T-helper 9 cell (primary cell): ENCODE measurements at places on chromosomes 11 and 22.

DNA sequence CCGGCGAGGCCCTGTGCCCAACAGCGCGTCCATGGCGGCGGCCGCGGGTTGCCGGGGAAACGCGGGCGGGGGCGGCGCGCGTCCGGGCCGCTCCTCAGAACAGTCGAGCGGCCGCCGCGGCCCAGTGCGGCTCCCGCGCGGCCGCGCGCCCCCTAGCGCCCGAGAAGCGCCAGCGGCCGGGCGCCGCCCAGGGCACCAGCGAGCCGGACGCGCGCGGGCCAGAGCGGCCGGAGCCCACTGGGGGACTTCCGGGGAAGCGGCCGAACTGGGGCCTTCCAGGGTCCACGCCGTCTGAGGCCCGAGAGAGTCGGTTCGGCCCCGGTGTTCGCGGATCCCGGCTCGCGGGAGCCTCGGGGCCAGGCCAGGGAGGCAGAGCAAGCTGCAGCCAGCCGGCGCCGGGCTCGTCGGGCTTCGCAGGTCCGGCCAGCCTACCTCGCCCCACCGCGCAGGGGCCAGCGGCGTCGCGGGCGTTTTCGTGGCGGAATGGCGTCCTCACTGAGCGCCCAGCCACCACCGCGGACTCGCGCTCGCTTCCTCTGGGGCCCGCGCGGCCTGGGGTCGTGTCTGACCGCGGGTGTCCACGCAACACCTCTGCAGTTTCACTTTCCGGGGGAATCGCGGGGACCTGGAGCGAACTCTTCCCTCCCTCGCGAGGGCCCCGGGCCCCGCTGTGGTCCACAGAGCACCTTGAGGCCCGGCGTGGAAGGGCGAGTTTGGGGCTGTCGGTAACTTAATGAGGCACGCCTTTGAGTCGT lies at the start of gene DENND6B:
DENND6B (minus strand) TSS at position 57 of the 755 bp plus-strand sequence; CDS start at position 33, 24 bp downstream.
- DNase-seq: peak; percentile 62

DNA sequence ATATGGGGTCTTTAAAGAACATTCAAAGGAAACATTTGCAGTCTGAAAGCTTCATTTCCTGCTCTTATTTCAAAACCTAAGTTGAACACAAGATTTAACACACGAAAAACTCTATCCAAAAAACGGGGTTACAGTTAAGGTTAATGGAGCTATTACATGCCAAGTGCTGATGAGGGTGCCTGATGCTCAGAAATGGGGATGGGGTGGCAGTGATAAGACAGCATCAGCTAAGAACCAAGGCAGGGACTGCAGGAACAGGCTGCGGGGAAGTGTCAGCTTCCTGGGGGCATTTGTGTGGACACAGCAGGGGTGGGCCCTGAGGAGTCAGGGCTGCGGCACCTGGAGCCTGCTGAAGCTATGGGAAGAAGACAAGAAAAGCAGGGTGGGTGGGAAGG lies 12.2 kb downstream of the DGCR2 start:
- DNase-seq: no peak

DNA sequence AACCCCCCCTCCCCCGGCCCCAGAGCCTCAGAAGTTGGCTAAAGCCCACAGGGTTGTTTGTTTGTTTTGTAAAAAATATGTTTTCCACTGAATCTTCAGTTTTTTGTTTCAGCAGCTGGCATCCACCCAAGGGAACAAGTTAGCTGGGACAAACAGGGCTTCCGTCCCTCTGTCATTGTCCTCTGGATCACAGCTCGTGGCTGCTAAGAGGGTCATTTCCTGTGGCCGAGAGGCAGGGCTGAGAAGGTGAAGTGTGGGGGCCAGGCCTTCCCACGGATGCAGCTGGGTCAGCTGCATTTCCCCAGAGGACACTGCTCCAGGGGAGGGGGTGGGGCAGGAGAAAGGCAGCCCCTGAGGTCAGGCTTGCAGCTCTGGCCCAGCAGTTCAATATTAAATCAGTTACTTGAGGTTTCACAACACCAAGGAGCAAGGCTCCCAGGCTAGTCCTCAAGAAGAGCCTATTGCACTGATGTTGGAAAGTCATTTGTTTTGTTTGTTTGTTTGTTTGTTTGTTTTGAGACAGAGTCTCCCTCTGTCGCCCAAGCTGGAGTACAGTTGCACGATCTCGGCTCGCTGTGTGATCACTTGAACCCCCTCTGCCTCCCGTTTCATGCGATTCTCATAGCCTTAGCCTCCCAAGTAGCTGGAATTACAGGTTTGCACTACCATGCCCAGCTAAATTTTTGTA lies 34.4 kb upstream of the SMTN start:
- no peak for DNase-seq

GRCh38 chr11:39678996-39679395 lies 1780.5 kb downstream of the LRRC4C start:
- DNase-seq: no peak

GRCh38 chr11:92083123-92083522 lies 141.5 kb upstream of the FAT3 start:
- no peak for DNase-seq

DNA sequence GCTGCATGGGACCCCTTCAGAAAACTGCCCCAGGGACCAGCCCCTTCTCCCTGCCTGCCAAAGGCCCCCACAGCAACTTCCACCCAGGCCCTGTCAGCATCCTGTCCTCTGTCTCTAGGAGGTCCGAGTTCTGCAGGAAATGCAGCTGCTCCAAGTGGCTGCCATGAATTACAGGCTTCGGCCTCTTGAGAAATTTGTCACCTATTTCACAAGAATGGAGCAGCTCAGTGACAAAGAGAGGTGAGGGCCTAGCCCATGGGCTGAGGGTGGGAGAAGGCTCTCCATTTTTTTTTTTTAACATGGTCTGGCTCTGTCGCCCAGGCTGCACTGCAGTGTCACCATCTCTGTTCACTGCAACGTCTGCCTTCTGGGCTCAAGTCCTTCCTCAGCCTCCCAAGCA lies 7.3 kb downstream of the RGL4 start:
- no peak for DNase-seq

DNA sequence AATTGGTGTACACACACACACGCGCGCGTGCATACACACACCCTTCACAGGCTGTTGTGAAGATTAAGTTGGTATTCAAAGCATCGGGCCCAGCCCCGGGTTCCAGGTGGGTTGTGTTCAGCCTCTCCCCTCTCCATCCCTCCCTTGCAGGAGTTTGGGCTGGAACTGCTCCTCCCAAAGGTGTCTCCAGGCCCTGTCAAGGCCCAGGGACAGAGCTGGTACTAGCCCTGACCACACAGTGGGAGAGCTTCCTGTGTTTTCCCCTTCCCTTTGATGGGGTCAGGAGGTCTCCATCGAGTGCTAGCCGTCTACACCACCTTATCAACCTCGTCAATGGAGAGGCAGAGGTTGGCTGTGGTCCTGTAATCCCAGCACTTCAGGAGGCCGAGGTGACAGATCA lies 36.5 kb upstream of the CSNK1E start:
- no peak for DNase-seq

DNA sequence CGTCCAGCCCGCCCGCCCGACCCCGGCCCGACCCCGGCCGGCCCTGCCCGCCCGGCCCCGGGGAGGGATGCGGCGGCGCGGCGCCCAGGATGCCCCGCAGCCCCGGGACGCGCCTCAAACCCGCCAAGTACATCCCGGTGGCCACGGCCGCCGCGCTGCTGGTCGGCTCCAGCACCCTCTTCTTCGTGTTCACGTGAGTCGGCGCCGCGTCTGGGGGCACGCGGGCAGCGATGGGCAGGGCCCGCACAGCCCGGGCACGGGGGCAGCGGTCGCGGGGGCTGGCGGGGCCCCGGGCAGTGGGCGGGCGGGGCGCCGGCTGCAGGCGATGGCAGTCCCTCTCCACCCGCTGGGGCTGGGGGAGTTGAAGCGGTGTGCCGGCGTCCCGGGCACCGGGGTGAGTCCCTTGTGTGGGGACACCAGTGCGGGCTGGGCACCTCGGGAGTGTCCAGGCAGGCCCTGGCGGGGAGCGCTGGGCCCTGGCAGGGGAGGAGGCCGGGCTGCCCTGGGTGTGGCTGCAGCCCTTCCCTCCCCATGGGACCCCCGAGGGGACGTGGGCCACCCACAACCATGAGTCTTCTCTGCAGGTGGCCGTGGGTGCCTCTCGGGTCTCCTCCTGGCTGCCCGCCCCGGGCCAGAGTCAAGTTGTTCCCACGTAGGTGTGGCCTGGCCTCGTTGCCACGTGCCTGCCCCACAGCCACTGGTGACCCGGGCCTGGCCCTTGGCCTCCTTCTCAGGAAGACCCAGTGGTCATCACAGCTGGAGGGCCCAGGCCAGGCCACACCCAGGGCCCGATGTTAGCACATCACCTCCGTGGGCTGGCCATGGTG lies 468 bp downstream of the ZDHHC8 start:
- no peak for DNase-seq

GRCh38 chr11:47004595-47005033 lies 68.1 kb downstream of the CSTPP1 start:
- DNase-seq: no peak

DNA sequence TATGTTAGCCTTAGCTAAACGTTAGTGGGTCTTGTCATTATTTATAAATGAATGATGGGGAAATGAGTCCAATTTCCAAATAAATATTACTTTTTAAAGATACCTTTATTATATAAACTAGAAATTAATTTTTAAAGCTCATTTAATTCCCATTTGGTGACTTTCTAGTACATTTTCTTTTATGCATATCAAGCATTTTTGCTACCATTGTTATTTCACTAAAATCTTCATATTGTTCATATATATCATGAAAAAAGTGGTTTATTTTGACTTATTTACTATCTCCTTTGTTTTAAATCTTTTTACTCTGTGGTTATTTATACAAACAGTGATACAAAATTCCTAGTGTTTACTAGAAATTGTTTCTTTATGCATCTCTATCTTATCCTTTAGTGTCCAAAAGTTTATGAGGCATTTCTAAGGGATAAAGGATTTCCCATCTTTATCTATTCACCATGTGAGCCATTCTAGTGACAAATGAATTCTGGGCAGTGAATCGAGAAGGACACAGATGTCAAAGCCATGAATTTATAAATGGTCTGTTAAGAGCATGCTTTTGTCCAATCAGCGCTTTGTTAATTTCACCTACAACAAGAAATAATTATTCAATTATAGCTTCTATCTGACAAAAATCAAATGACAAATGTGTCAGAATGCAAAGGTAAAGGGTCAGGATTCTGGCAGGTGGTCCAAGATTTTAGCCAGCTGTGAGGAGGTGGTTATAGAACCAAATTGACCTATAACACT lies 70.6 kb downstream of the PRMT3 start:
- no peak for DNase-seq

DNA sequence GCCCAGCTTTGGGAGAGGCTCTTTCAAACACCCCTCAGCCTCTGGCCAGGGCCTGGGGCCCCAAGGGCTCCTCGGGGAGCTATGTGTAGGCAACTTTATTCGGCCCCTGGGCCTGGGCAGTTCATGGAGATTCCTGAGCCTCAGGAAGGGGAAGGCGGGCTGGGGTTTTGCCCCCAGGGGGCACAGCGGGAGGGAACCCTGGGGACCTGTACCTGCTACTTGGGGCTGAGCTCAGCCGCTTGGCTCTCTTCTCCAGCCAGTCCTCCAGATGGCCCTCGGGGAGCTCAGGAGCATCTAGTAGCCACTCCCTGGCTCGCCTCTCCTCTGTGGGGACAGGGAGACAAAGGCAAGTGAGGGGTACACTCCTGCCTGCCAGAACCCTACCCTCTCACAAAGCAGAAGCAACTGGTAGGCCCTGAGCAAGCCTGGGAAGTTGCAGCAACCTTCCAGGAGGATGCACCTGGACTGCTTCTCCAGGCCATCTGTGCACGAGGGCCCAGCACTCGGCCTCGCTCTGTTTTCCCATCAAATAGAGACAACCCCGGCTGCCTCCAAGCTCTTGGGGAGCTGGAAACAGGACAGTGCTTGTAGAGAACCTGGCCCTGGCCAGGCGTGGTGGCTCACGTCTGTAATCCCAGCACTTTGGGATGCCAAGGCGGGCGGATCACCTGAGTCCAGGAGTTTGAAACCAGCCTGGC lies 18.5 kb downstream of the CABP7 start:
- no peak for DNase-seq

DNA sequence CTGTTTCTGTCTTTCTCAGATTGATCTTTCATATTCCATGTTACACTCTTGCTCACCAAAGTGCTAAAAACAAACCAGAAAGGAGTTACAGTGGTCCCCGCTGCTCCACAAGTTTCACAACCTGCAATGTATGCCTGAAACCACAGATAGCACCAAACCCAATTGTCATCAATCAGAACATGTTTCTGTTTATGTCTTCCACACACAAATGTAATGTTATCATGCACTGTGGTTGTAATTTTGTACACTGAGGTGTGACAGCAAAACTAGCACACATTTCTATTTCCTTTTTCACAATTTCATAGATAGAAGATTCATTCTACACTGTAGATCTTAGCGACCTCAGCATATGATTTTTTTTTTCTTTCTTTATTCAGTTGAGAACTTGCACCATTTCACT lies 1045.9 kb upstream of the RAG2 start:
- no peak for DNase-seq
